ENCODE measurements at places on chromosomes 4 and X.

DNA sequence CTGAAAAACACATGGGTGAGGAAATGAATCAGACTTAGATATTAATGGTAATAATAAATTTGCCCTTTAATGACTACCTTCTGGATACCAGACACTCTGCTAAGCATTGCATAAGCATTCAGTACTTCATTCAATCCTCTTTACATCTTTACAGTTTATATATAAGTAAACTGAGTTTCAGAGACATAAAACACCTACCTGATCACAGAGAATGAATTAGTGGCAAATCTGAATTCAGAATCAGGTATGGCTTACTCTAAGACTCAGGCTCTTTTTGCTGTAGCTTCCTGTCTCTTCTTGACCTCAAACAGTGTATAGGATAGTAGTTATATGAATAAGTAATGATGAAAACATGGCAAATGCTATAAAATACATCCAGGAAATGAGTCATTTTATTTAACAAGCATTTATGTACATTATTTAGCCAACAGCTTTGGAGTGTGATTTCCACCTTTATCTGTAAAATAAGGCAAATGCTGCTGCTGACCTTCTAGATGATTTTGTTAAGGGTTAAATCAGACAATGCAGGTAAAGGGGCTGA is 83.9 kb downstream of the VEGFC start:
- DNase-seq = no peak

DNA sequence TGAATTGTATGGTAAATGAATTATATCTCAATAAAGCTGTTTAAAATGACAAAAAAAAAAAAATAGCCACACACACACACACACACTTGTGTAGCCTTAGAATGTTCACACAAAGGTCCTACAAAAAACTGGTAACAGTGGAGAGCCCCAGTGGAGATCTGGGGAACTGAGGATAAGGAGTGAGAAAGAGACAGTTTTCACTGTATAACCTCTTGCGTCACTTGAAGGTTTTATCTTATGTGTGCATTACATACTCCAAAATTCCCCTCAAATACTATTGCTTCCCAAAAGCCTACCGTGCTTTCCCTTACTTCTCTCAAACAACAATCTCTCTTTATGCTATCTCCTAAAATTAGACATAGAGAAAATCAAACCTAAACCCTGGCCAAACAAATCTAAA is 67.8 kb downstream of the SMC1A start:
- no peak for DNase-seq

GRCh38 chr4:141497627-141498026 is 138.8 kb upstream of the IL15 start:
- DNase-seq = no peak

GRCh38 chrX:131741103-131741581 is 197.3 kb downstream of the OR13H1 start:
- no peak for DNase-seq
